ENCODE measurements at places on chromosomes 5 and 9. TPM values are rescaled to one million over a fixed set of nuclear protein-coding genes. Genes with fewer than 3 reads are reported as not detected.

The MEIKIN gene
- not detected for total RNA-seq

The SAPCD2 gene
- total RNA-seq = 11.2 TPM

The SMC5 gene
- 33.5 TPM for total RNA-seq

The PCDHB16 gene
- 1.5 TPM for total RNA-seq

The CD14 gene
- total RNA-seq = 1.7 TPM

The STK32A gene
- 18.2 TPM for total RNA-seq

The GRXCR2 gene
- total RNA-seq = not detected

The ECM2 gene
- total RNA-seq = 20.3 TPM

The PDCD1LG2 gene
- 2.0 TPM for total RNA-seq

The LHX3 gene
- total RNA-seq = 0.18 TPM

The GFI1B gene
- 0.23 TPM for total RNA-seq

The FBXL7 gene
- 10.6 TPM for total RNA-seq

The SWI5 gene
- 52.0 TPM for total RNA-seq

The DMAC1 gene
- total RNA-seq = 27.1 TPM

The HINT1 gene
- total RNA-seq = 296 TPM

The SPINK4 gene
- not detected for total RNA-seq

The CCDC107 gene
- 21.9 TPM for total RNA-seq

The HCN1 gene
- total RNA-seq = 1.3 TPM

The LHX2 gene
- 0.97 TPM for total RNA-seq

The C5orf46 gene
- total RNA-seq = not detected

The C5orf58 gene
- 15.0 TPM for total RNA-seq

The RASA1 gene
- 38.4 TPM for total RNA-seq

The C1QTNF3 gene
- 9.8 TPM for total RNA-seq

The SLC1A3 gene
- 306 TPM for total RNA-seq

The TLR4 gene
- 13.2 TPM for total RNA-seq

The LIFR gene
- total RNA-seq = 631 TPM

The GPR21 gene
- 1.5 TPM for total RNA-seq

The RELL2 gene
- total RNA-seq = 8.3 TPM

The NUTM2F gene
- total RNA-seq = 0.62 TPM

The PDLIM4 gene
- total RNA-seq = 32.4 TPM

The CORO2A gene
- total RNA-seq = 2.8 TPM

The SEMA6A gene
- total RNA-seq = 21.6 TPM

The GLRA1 gene
- 9.1 TPM for total RNA-seq

The SEC24A gene
- total RNA-seq = 27.2 TPM

The MUSK gene
- 0.48 TPM for total RNA-seq

The INVS gene
- 13.2 TPM for total RNA-seq

The TCF7 gene
- total RNA-seq = 4.4 TPM

The FPGS gene
- 13.6 TPM for total RNA-seq

The ZNF354B gene
- 10.8 TPM for total RNA-seq

The IFNA8 gene
- total RNA-seq = not detected

The CKMT2 gene
- total RNA-seq = 6.0 TPM

The RNF180 gene
- total RNA-seq = 5.5 TPM

The CDH12 gene
- total RNA-seq = not detected

The GRIA1 gene
- total RNA-seq = 106 TPM

The ZNF454 gene
- 2.6 TPM for total RNA-seq

The IFNB1 gene
- total RNA-seq = not detected

The SPATA31E1 gene
- total RNA-seq = 0.49 TPM

The C9 gene
- not detected for total RNA-seq

The NR6A1 gene
- 4.7 TPM for total RNA-seq

The TCERG1 gene
- 109 TPM for total RNA-seq

The OTULINL gene
- 0.49 TPM for total RNA-seq

The INSL6 gene
- total RNA-seq = 0.24 TPM

The C1QTNF2 gene
- total RNA-seq = 0.86 TPM

The CDH18 gene
- 16.7 TPM for total RNA-seq

The PCDHGC5 gene
- total RNA-seq = 2.0 TPM

The ARSI gene
- total RNA-seq = 3.3 TPM

Data from motor neuron (in vitro differentiated cells).